ENCODE measurements at places on chromosomes 2 and 18.

GRCh38 chr2:205654878-205655605, 27.3 kb upstream of the NRP2 start:
- DNase-seq, result no peak

- DNase-seq, result no peak
Measured at GRCh38 chr2:2182551-2183071, 148.5 kb downstream of the MYT1L start.

DNA sequence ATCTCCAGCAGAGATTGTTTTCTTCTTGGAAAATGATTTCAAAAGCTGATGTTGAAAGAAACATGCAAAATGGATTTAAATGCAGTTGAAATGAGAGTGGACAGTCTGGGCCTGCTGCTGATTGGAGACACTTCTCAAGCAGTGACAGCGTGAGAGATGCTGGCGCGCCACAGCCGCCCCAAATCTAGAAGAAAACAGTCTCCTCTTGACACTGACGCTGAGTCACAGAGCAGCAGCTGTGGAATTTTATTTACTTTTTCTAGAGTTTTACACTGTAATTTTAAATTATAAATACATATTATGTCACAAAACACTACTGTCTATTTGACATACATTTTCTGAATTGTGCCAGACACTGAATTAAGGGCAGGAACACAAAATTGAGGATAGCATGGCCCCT, 121.8 kb upstream of the TMEM200C start:
- no peak for DNase-seq

DNA sequence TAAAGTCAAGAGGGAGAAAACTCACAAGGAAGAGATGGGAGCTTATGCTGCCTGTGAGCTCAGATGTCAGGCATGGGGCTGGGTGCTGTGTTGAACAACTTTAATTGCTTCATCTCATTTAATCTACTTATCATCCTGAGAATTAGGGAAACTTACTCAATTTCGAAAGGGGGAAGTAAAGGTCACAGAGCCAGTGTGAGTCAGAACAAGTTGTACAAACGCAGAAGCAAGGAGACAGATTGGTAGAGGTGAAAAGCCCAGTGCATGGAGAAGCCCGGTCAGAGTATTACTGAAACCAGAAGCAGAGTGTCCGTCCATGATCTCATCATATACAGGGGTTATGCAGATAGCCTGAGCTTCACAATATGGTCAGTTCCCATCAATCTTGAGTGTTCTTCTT, 281.1 kb upstream of the POU3F3 start:
- DNase-seq, result no peak

- no peak for DNase-seq
Measured at GRCh38 chr2:180927030-180927686, 53.2 kb upstream of the UBE2E3 start.

DNA sequence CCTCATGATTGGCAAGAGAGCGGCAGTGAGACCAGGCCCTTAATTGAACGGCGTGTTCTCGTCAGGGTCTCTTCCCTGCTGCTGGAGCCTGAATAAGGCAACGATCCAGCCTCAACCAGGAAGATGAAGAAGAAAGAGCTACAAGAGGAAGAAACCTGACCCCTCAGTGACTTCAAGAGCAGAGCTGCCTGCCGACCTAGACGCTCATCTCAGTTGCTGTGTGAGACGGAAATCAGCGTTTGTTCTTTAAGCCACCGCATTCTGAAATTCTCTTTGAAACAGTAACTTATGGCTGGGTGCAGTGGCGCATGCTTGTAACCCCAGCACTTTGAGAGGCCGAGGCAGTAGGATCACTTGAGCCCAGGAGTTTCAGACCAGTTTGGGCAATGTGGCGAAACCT, 29.6 kb upstream of the KCNG3 start:
- no peak for DNase-seq

GRCh38 chr2:171389325-171389724, 44.5 kb downstream of the METTL8 start:
- DNase-seq, result no peak

- DNase-seq, result no peak
Measured at GRCh38 chr18:4230450-4231168, 224.5 kb downstream of the DLGAP1 start.

DNA sequence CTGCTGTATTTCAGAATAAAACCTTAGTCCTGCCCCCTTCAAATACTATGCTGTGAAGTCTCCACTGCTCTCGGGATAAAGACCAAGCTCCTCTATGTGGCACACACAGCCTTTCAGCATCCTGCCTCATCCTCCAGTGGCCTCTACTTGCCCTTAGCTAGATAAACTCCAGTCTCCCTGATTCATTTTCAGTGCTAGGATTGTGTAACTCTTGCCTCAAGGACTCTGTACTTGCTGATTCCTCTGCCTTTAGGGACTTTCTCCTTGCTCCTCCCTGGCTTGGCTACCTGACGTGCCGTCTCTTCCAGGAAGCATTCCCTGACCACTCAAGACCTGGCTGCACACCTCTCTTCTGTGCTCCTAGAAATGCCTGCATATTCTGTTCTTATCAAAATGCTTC, 416.7 kb downstream of the MTX2 start:
- no peak for DNase-seq

GRCh38 chr2:119647440-119648169, 31.4 kb upstream of the TMEM177 start:
- DNase-seq, result no peak

DNA sequence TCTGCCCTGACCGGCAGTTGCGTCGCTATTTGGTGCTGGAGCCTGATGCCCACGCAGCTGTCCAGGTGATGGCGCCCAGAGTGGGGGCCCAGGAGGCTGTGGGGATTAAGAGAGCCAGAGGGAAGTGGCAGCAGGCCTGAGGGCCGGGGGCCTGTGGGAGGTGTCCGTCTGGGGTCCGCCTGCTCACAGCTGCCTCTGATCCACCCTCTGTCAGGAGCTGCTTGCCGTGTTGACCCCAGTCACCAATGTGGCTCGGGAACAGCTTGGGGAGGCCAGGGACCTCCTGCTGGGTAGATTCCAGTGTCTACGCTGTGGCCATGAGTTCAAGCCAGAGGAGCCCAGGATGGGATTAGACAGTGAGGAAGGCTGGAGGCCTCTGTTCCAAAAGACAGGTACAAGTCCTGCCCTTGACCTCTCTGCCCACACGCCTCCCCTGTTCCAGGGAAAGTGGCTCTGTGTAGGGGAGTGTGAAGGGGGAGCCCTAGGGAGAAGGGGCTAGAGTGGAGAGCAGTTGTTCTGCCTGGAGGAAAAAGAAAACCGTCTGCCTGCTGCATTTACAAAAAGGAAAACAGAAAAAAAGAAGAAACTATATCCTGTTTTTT, 11.6 kb downstream of the STK11IP start:
- DNase-seq, result no peak

- DNase-seq, result no peak
Measured at GRCh38 chr2:189217541-189217940, 38.0 kb upstream of the COL5A2 start.
